Psoas muscle (tissue), 8 donors: ENCODE measurements at places on chromosomes 2 and 18.

- no peak for DNase-seq
- H3K27me3 ChIP-seq, result peaks cover 12% of the 10 kb centered on the region
- no peaks in the 10 kb centered on the region for H3K4me1 ChIP-seq
- no peak overlapping the region for H3K4me3 ChIP-seq
Observed at GRCh38 chr2:74917702-74918619, 40.5 kb upstream of the POLE4 start.

- H3K27ac ChIP-seq, result no peak overlapping the region
- DNase-seq, result peak; percentile 86
- H3K27me3 ChIP-seq, result no peaks in the 10 kb centered on the region
- H3K4me1 ChIP-seq, result no peaks in the 10 kb centered on the region
Observed at GRCh38 chr2:19362755-19363473, 4.5 kb upstream of the OSR1 start.

DNA sequence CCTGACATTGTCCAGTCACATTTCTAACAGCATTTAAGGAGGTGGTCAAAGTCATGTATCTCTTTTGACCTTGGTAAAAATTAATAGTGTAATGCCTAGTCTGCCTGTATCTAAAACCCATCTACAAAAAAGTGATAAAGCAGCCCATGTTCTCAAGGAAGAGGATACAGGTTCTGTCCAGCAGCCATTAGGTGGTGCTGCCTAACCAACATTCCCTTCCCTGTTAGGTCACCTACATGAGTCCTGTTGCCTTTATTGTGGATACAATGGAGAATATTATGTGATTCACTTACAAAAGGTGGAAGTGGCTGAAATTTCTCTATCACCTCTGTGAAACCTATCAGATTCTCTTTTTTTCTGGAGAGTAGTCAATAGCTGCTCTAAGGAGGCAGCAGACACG is 52.5 kb downstream of the AQP4 start:
- H3K4me3 ChIP-seq, result no peak overlapping the region
- no peaks in the 10 kb centered on the region for H3K4me1 ChIP-seq
- no peak overlapping the region for H3K27ac ChIP-seq
- no peak for DNase-seq

GRCh38 chr2:195658541-195658890 is 1.5 kb downstream of the SLC39A10 start:
- DNase-seq, result no peak
- peak overlapping the region; percentile 92 for H3K4me3 ChIP-seq
- H3K36me3 ChIP-seq, result no peaks in the 10 kb centered on the region

GRCh38 chr2:23988371-23988770 is 21.5 kb upstream of the MFSD2B start:
- H3K27me3 ChIP-seq, result no peaks in the 10 kb centered on the region
- DNase-seq, result no peak
- H3K36me3 ChIP-seq, result no peaks in the 10 kb centered on the region

DNA sequence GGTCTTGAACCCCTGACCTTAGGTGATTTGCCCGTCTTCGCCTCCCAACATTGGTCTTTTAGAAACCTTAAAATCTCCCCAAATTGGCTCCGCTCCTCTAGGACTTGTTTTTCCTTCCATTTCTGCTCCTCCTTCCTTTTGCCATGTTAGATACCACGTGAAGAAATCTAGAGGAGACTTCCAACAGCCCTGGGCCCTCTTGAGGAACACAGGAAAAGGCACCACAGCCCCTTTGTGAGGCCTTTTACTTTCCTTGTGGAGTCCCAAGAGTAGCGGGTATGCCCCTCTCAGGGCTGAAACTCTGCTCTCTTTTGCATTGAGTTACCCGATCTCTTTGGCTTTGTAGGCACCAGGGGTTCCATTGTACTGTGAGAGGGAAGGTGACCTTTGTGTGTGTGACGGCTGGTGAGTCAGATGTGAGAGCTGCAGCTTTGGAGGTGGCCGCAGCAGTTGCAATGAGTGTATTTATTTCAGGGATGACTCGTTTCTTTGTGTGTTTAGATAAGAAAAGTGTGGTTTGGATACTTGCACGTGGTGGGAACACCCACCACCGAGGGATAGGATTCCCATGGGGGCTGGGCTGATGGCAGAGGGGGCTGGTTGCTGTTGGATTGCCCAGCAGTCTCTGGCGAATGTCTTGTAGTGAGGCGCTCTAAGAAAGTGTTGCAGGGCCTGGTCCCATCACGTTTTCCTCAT is 218.4 kb upstream of the HS6ST1 start:
- H3K36me3 ChIP-seq, result no peaks in the 10 kb centered on the region
- no peaks in the 10 kb centered on the region for H3K27me3 ChIP-seq
- H3K27ac ChIP-seq, result no peak overlapping the region

DNA sequence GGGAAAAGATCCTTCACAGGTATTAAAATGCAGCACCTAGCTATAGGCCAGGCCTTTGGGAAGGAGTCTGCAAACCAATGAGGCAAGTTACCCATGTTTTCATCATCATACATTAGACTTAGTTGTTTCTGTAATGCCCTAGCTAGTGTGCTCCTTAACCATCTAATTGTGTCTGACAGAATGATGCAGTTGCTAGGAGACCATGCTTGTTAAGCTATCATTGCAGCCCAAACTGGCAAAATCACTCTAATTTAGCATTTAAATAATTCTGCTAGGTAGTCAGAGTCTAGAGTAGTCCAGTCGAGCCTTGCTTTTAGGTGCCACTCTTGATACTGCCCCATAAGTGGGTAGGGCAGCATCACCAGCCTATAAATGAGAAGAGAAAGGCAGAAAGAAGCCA is 34.9 kb downstream of the GAD1 start:
- no peak overlapping the region for H3K4me3 ChIP-seq
- no peaks in the 10 kb centered on the region for H3K27me3 ChIP-seq
- H3K36me3 ChIP-seq, result no peaks in the 10 kb centered on the region
- no peak for DNase-seq

GRCh38 chr18:46035696-46036680 is 36.1 kb downstream of the PSTPIP2 start:
- H3K4me1 ChIP-seq, result peaks cover 7% of the 10 kb centered on the region
- no peak overlapping the region for H3K27ac ChIP-seq
- H3K4me3 ChIP-seq, result no peak overlapping the region
- no peak for DNase-seq
- H3K27me3 ChIP-seq, result no peaks in the 10 kb centered on the region
- no peaks in the 10 kb centered on the region for H3K36me3 ChIP-seq

DNA sequence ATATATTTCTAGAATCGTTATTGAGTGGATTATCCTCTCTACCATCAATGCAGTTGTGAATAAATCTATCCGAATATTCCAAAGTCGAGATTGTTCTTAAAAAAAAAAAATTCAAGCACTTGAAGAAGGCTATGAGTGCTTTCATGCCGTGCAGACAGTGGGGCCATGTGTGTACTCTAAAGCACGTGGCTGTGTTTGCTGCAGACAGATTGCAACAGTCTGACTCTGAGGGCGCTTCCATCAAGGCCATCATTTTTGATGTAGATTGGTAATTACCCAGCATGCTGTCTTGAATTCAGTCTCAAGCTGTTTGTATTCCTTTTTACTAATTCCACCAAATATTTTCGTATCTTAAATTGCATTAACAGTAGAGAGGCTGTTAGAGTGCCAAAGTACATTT is 325.9 kb upstream of the LINC00305 start:
- H3K4me3 ChIP-seq, result no peak overlapping the region
- no peaks in the 10 kb centered on the region for H3K4me1 ChIP-seq
- no peaks in the 10 kb centered on the region for H3K27me3 ChIP-seq
- DNase-seq, result no peak
- H3K36me3 ChIP-seq, result no peaks in the 10 kb centered on the region

GRCh38 chr2:140091926-140092325 is 1311.7 kb upstream of the NXPH2 start:
- no peak overlapping the region for H3K27ac ChIP-seq
- H3K27me3 ChIP-seq, result no peaks in the 10 kb centered on the region
- H3K36me3 ChIP-seq, result no peaks in the 10 kb centered on the region
- H3K4me1 ChIP-seq, result no peaks in the 10 kb centered on the region

DNA sequence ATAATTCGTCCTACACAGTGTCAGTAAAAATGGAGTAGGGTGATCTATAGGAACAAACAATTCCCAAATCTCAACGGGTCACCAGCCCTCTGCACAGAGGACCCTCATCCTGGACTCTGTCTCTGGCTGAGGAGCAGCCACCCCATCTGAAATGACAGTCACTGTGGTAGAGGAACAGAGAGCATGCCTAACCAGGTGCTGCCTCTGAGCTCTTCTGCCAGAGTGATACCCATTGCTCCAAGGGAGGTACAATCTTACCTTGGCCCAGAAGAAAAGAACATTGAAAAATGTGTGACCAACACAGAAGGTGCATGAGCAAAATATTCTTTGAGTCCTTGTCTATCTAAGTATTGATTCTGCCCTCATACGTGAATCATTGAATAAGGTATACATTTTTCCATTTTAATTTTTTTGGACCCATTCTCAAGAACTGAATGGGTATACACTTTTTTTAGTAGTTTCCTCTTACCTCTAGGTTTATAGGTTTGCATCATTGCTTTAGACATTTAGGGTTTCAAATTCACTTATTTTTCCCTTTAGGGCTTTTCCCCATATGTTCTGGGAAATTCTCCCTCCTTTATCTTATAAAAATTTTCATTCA is 8.7 kb downstream of the SP140 start:
- no peaks in the 10 kb centered on the region for H3K27me3 ChIP-seq
- H3K4me3 ChIP-seq, result no peak overlapping the region
- no peaks in the 10 kb centered on the region for H3K4me1 ChIP-seq
- no peaks in the 10 kb centered on the region for H3K36me3 ChIP-seq

DNA sequence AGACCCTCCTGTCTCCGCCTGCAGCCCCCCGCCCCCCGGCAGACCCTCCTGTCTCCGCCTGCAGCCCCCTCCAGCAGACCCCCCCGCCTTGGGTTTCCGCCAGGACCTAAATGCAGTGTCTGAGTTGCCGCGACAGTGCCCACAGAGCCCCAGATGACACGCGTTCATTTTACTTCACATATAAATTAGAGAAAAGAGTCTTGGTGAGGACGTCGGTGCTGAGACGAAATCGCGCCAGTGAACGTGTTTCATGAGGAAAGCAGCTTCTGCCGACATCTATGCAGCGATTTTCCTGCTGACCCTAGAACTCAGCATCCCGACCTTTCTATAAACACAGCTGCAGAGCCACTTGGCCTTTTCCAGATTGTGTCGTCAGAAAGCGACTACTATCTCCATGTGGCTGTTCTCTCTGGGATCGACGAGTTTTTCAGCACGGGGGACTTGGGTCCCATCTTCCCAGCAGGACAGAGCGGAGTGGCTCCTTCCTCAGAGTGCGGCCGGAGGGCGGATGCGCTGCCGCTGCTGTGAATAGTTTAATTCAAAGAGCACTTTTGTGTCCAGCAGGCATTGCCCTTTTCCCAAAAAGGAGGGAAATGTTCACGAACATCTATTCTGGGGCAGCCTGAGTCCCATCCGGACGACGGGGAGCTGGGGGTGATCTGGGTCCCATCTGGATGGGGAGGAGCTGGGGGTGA is 136.7 kb downstream of the NFATC1 start:
- no peak overlapping the region for H3K4me3 ChIP-seq
- H3K36me3 ChIP-seq, result peaks cover 19% of the 10 kb centered on the region
- no peaks in the 10 kb centered on the region for H3K27me3 ChIP-seq
- no peaks in the 10 kb centered on the region for H3K4me1 ChIP-seq

- H3K27ac ChIP-seq, result no peak overlapping the region
- no peak overlapping the region for H3K4me3 ChIP-seq
- no peaks in the 10 kb centered on the region for H3K27me3 ChIP-seq
- no peak for DNase-seq
- no peaks in the 10 kb centered on the region for H3K36me3 ChIP-seq
- no peaks in the 10 kb centered on the region for H3K4me1 ChIP-seq
Observed at GRCh38 chr2:409523-409922, 121.6 kb upstream of the ALKAL2 start.

- peak overlapping the region; percentile 83 for H3K27ac ChIP-seq
- peak overlapping the region; percentile 32 for H3K4me3 ChIP-seq
- no peaks in the 10 kb centered on the region for H3K36me3 ChIP-seq
- H3K27me3 ChIP-seq, result no peaks in the 10 kb centered on the region
- DNase-seq, result peak; percentile 63
- H3K4me1 ChIP-seq, result peaks cover 67% of the 10 kb centered on the region
Observed at GRCh38 chr18:35117951-35118411, 76.8 kb downstream of the MAPRE2 start.

DNA sequence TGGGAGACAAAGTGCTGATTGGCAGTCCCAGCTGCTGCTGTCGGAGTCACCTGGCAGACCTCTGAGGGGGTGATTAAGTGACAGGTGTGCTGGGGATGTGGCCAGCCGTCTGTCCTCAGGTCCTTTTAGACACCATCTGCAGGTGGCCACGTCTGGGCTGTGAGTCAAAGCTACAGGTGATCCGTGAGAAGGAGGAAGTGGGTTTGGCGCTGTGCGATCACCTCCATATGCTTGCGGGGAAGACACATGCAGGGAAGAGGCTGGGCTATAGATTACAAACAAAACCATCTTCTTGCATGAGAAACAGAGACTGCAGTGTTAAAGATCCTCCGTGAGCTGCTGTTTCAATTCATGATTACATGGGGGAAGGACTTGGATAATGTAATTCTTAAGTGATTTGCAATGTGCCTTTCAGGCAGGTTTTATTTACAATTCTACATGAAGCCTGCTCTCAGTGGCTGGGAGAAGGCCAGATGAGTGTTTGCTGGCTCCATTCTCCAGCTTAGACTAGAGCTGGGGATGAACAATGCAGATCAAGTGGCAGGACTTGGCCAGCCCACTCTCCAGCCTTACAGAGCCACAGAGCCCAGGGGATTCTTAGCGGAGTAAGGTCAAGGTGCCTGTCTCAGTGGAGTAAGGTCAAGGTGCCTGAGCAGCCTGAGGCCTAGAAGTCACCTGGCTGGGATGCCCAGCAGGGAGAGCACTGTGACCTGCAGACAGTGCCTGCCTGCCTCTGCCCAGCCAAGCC is 87.8 kb downstream of the LYPD1 start:
- no peaks in the 10 kb centered on the region for H3K36me3 ChIP-seq
- H3K27me3 ChIP-seq, result no peaks in the 10 kb centered on the region
- H3K4me3 ChIP-seq, result no peak overlapping the region
- no peaks in the 10 kb centered on the region for H3K4me1 ChIP-seq

- H3K4me1 ChIP-seq, result no peaks in the 10 kb centered on the region
- H3K27me3 ChIP-seq, result no peaks in the 10 kb centered on the region
- no peak for DNase-seq
- H3K27ac ChIP-seq, result no peak overlapping the region
Observed at GRCh38 chr18:62396967-62397366, 71.9 kb downstream of the TNFRSF11A start.

DNA sequence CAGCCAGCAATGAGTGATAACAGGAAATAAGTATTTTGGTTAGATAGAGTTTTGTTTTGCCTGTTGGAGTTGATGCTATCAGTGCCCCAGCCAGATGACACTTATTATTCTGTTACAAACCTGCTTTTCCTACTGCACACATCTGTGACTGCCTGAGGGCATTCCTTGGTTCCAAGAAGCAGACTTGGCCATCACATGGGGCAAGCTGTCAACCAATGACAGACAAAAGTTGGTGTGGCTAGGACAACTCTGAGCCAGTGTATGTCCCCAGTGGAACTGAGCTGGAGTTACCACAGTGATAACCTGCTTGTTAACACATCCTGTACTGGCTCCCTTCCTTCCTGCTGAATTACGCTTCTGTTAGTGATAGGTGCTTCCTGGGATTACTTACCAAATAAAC is 54.5 kb downstream of the FAM171B start:
- no peak for DNase-seq
- H3K4me1 ChIP-seq, result no peaks in the 10 kb centered on the region
- no peaks in the 10 kb centered on the region for H3K27me3 ChIP-seq

GRCh38 chr2:237752761-237753165 is 45.8 kb upstream of the RBM44 start:
- no peak overlapping the region for H3K27ac ChIP-seq
- H3K27me3 ChIP-seq, result no peaks in the 10 kb centered on the region
- no peak for DNase-seq
- H3K4me1 ChIP-seq, result peaks cover 16% of the 10 kb centered on the region

- H3K36me3 ChIP-seq, result no peaks in the 10 kb centered on the region
- peaks cover 6% of the 10 kb centered on the region for H3K4me1 ChIP-seq
- no peaks in the 10 kb centered on the region for H3K27me3 ChIP-seq
- H3K4me3 ChIP-seq, result no peak overlapping the region
- no peak for DNase-seq
- no peak overlapping the region for H3K27ac ChIP-seq
Observed at GRCh38 chr2:190948671-190949070, 65.3 kb downstream of the STAT1 start.
